ENCODE measurements at places on chromosomes 7 and 10.

GRCh38 chr7:142789441-142789840 lies 18.7 kb downstream of the PRSS2 start:
- DNase-seq, result peak; percentile 47

- no peak for DNase-seq
These were observed 14.1 kb downstream of the CUL1 start for GRCh38 chr7:148712678-148713329.

DNA sequence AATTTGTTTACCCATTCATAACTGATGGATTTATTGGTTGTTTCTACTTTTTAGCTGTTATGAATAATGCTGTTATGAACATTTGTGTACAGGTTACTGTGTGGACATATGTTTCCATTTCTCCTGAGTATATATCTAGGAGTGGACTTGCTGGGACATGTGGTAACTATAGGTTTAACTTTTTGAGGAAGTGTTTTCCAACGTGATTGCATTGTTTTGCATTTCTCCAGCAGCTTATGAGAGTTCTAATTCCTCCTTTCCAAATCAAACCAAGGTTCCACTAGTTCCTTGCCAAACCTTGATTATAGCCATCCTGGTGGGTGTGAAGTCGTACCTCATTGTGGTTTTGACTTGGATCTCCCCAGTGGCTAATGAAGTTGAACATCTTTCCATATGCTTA lies 2.6 kb upstream of the PRF1 start:
- no peak for DNase-seq

GRCh38 chr10:117533507-117534281 lies 8.9 kb upstream of the EMX2 start:
- DNase-seq, result no peak

GRCh38 chr10:101003639-101004206 lies 4.1 kb downstream of the LZTS2 start:
- DNase-seq, result no peak

DNA sequence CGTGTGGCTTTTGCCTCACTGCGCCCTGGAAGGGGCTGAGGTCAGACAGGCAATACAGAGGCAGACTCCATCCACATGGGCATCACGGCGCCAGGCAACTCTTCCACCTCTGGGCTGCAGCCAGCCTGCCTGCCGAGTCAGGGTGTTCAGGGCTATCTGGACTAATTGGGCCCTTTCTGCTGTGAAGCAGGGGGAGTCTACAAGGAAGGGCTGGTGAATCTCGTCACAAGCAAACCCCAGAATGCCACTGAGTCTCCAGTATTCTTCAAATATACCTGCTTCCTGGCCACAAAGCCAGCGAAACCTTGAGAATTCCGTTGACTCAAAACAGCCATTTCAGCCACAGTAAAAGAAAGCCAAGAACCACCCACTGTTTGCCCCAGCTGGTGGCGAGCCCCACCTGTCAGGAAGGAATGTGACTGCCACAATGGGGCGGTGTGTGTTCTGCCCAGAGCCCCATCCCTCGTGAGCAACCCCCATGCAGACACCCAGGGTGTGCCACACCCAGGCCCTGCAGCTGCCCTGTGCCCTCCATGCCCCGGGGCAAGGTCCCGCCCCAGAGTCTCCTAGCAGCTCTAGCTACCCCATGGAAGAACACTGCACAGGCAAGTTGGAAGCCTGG lies 117.3 kb downstream of the FAM53B start:
- DNase-seq, result peak; percentile 34

GRCh38 chr10:133003188-133003587 lies 60.8 kb upstream of the CFAP46 start:
- no peak for DNase-seq

GRCh38 chr7:67251986-67252558 lies 255.4 kb downstream of the TYW1 start:
- DNase-seq, result no peak

- DNase-seq, result no peak
These were observed 41.7 kb upstream of the DUSP5 start for GRCh38 chr10:110456046-110456445.

DNA sequence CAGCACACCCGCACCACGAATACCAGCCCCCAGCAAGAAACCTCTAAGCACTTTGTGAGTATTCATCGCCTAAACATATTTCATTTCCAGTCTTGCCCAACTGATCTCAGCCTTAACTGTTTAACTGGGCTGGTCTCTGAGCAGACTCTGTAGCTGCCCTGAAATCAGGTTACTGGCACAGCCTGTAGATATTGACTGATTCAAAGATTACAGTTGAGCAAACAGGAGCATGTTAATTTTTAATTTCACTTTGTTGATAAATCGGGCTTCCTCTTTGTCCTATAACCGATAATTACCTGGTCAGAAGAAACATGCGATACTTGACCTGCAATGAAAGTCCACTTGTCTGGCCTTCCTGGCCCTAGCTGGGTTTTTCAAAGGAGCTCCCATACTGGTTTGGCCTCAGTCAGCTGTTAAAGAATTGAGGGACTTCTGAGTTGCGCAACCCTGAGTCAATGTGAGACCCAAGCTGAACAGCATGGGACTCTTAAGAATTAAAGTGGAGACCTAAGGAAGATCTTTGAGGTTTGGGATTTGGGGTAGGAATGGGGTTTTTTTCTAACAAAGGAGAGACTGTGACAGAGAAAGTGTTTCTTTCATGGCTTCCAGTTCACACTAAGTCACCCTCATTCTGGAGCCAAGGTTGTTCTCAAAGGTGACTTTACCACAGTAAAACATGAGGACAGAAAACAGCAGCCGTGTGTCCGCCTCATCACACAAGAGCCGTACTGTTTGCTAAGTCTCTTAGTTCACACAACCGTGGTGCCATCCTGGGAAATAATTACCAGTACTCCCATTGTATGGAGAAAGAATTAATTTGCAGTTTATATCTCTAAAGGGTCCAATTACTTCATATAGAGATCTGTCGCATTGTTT lies 75.9 kb downstream of the PPP1R3C start:
- no peak for DNase-seq

DNA sequence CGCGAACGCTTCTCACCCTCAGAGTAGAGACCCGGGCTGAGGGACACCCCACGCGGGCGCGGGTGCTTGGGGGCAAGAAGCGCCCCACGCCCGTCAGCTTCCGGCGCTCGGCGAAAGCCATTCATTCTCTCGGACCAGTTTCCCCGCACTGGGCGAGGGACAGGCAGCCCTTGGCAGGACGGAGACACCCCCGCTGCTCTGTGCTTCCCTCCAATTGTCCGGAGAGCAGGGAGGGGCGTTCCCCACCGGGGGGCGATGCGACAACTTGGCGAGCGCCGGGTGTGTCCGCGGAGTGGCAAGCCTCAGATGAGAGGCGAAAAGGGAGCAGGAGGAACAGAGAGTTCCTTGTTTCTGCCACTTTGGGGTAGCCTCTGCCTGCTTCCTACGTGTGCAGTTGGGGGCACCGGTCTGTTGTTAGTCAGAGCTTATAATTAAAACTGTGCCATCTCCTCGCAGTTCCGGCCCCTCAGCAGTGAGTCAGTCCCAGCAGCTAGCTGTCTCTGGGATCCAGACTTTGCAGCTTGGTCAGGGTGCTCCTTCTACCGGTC lies 1.7 kb downstream of the GPR158 start:
- no peak for DNase-seq

DNA sequence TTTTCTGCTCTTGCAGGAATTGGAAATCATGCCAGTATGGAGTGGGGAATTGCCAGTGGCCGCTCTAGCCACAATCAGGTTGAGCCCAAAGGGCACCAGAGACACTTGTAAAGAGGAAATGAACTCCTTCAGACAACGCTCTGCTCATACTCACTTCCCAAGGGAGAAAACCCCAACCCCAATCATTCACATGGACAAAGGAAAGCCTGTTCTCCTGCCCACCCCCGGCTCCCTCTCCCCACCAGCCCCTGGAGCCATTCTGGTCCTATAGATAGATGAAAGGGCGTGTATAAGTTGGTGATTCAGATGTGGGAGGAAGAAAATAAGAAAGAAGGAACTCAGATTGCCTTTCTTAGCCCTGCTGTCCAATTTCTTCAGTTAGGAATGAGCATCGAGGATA lies 57.4 kb downstream of the GFRA1 start:
- DNase-seq, result no peak

DNA sequence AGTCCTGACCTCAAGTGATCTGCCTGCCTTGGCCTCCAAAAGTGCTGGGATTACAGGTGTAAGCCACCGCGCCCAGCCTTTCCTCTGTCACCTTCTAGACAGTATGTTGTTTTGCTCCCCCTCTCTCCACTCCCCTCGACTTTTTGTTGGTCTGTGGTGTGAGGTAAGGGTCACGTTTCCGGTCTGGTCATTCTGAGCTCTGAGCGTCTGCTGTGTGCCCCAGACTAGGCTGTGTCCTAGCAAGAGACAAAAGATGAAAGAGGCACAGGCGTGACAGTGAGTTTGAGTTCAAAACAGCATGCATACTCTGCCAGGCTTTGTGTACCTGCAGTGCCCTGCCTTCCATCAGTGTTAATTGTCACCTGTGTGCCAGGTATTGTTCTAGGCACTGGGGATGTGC lies 87.4 kb upstream of the PPIF start:
- DNase-seq, result no peak

- DNase-seq, result no peak
These were observed 2.9 kb upstream of the NRAP start for GRCh38 chr10:113666682-113667252.

GRCh38 chr7:76340617-76341131 lies 18.1 kb downstream of the YWHAG start:
- no peak for DNase-seq

- no peak for DNase-seq
These were observed 40.4 kb upstream of the RASGEF1A start for GRCh38 chr10:43307306-43307705.

DNA sequence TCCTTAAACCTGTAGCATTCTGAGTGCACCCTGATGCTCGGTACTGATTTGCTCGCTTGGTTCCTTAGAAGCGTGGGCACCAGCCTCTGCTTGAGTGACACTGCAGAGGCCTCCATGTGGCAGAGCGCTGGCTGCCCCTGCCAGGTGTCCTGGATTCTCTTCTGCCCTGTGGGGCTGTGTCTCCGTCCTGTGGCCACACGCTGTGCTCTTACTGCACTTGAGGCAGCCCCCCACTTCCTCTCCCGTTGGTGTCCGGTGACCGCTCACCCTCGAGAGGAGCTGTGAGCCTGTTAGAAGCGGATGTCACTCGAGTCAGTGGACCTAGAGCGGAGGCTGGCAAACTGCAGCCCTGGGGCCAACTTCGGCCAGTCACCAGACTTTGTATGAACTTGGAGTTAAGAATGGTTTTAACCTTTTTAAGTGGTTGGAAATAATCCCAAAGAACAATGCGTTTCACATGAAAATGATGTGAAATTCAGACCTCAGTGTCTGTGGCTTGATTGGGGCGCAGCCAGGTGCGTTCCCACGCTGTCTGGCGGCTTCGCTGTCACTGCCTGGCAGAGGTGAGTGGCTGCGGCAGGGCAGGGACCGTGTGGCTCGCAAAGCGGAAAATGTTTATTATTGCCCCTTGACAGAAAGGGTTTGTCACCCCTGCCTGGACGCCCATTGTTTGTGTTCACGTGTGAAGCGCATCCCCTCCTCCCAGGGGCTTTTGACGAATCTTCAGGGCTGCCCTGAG lies 114.6 kb downstream of the CYTH3 start:
- DNase-seq, result no peak

GRCh38 chr10:121597504-121598262 lies 561 bp downstream of the FGFR2 start:
- no peak for DNase-seq

GRCh38 chr10:92702301-92702916 lies 12.7 kb downstream of the HHEX start:
- DNase-seq, result no peak

- DNase-seq, result no peak
These were observed 51.8 kb downstream of the RASGEF1A start for GRCh38 chr10:43214956-43215561.

GRCh38 chr10:54869022-54869421 lies 68.0 kb upstream of the PCDH15 start:
- DNase-seq, result no peak
